ENCODE measurements at places on chromosomes 4 and X.

DNA sequence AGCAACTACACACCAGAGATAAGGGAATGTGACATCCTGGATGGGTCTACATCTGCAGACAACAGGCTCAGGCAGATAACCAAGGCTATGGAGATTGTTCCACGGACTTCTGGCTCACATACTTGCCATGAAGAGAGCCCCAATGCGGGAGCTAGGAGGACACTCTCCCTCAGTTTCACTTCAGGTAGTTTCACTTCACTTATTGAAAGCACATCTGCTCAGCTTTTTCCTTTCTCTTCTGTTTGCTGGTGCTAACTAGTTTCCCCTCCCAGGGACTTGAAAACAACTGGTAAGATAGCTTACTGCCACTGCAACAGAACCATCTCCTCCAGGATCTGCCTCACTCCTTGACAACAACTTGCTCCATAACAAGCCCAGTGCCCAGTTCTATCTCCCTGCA lies 1.4 kb upstream of the CT47C1 start:
- DNase-seq = no peak

GRCh38 chr4:48556268-48556667 lies 66.2 kb downstream of the ZAR1 start:
- DNase-seq = no peak

- DNase-seq = no peak
Measured at GRCh38 chr4:53436251-53436650, 58.8 kb downstream of the FIP1L1 start.

GRCh38 chrX:1597345-1598020 lies 6.1 kb downstream of the AKAP17A start:
- DNase-seq = no peak
